Stimulated activated CD4-positive, alpha-beta T cell treated with anti-CD3 and anti-CD28 coated beads, Interleukin-1b, Interleukin-23, amount 100 ng/mL, for 4 hours (primary cell): ENCODE measurements at places on chromosomes 5 and 9.

DNA sequence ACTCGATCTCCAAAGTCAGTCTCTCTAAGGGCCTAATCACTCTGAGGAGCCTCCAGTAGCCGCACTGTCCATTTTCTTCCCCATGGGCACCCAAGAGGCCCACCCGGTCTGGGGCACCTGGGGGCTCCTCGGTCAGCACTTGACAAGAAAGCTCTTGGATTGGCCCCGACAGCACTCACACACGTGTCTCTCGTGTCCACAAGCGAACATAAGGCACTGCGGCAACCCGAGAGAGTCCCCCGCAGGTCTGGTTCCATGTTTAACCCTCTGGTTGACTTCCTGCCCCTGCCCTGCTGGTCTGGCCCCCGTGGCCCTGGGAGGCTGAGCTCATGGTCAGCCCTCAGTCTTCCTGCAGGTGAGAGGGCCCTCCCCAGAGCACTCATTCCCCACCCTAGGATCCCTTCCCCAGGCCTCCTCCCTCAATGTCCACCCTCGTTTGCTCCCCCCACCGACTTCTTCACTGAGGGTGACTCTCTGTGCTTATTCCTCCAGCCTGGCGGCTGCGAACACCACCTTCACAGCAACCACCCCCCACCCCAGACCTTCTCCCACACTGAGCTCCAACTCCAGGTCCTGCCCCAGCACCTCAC, 16.3 kb upstream of the LRRC14B start:
- no peak for DNase-seq

GRCh38 chr5:153749960-153750359, 259.5 kb downstream of the GRIA1 start:
- DNase-seq: no peak

GRCh38 chr9:137760426-137760825, 117.2 kb upstream of the CACNA1B start:
- DNase-seq: no peak

- DNase-seq: no peak
Measured at GRCh38 chr9:94560237-94560636, 5.4 kb downstream of the PCAT7 start.

- no peak for DNase-seq
Measured at GRCh38 chr9:79054500-79054899, 517.3 kb upstream of the TLE4 start.

DNA sequence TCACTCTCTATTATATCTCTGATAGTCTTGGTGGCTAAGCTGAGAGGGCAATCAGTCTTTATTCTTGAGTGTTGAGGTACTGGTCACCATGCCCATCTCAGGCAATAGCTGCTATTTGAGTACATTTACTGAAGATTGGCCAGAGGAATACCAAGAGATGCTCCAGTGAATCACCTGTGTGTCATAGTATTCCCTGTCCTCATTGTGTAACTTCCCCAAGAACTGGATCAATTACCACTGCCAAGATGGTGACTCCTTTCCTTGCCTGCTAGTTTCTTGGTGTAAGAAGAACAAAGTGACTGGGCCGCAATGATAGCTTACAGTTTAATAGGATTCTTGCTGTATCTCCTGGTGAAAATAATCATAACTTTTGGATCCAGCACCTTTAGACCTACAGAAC, 418.7 kb upstream of the KIF2A start:
- DNase-seq: no peak

- DNase-seq: no peak
Measured at GRCh38 chr9:129419382-129419899, 201.5 kb downstream of the C9orf50 start.

GRCh38 chr5:172710676-172711075, 60.3 kb downstream of the DUSP1 start:
- DNase-seq: no peak

DNA sequence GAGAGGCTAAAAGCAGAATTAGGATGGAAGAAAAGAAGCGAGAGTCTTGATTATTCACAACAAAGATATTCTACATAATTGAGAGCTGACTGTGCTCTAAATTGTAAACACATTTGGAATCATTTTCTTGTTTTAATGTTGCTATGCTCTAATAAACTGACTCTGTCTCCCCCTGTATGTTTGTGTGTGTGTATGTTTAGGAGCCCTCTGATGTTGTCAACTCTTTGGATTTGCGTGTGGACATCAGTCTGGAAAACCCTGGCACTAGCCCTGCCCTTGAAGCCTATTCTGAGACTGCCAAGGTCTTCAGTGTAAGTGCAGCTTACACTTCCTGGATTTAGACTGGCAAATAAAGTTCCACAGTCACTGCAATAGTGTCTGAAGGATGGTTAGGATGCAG, 37.8 kb downstream of the MOCS2 start:
- no peak for DNase-seq

- no peak for DNase-seq
Measured at GRCh38 chr5:147519380-147519779, 9.5 kb upstream of the DPYSL3 start.

- peak; percentile 31 for DNase-seq
Measured at GRCh38 chr9:68560071-68560844, 19.6 kb upstream of the TMEM252 start.

DNA sequence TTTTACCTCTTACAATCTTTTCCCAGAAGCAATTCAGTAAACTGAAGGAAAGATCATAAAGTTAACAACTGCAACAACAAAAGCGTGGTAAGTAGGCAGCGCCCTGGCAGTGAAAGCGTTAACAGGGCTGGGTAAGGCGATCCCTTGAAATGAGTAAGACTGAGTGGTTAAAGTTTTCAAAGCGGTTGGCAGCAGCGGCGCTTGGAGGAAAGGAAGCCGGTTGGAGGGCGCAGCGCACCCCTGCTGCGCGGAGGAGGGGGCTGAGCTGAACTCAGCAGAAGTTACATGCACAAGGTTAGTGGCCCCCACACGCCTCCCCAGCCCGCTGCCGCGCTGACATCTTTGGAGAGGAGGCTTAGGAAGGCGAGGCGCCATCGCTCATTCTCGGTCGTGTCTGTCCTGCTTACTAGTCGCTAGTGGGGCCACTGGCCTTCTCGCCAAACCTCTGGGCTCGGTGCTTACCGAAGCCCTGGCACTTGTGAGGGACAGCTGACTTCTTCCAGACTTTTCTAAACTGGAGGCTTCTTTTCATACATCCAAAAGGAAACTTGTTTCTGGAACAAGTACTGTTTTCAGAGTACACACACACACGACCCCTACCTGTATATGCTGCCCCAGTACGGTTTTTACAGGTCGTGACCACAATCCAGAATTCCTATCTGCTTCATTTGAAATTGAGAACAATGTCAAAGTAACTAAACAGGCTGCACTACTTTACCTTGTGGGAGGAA, at the start of gene SH3RF2:
Gene SH3RF2 (plus strand): TSS at position 178 of the 731 bp plus-strand sequence. CDS start 1,351 bp downstream, outside the sequence.
- no peak for DNase-seq

GRCh38 chr5:55416306-55416705, 108.5 kb downstream of the MTREX start:
- no peak for DNase-seq

GRCh38 chr9:92720807-92721535, 43.7 kb downstream of the BICD2 start:
- DNase-seq: no peak

GRCh38 chr9:136903041-136903554, 16.8 kb downstream of the TRAF2 start:
- no peak for DNase-seq

DNA sequence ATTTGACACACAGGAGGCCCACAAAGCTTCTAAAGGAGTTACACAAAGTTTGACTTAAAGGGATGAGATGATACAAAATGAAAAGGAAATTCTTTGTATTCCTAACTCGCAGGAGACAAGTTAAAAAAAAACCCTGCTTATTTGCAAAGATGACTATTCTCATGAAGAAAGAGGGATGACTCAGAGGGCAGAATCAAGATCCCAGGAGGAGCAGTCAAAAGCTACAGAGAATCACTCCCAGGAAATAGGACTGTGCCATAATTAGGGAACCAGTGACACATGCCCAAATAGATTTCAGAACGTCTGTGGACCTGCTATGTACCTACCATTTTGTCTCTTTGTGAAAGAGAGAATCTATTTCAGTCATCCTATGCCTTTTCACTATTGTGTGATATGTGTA, 103.5 kb upstream of the ARRDC3 start:
- DNase-seq: no peak

GRCh38 chr9:83231039-83231438, 168.1 kb upstream of the RASEF start:
- no peak for DNase-seq

GRCh38 chr9:102135768-102136167, 397.3 kb upstream of the GRIN3A start:
- no peak for DNase-seq

DNA sequence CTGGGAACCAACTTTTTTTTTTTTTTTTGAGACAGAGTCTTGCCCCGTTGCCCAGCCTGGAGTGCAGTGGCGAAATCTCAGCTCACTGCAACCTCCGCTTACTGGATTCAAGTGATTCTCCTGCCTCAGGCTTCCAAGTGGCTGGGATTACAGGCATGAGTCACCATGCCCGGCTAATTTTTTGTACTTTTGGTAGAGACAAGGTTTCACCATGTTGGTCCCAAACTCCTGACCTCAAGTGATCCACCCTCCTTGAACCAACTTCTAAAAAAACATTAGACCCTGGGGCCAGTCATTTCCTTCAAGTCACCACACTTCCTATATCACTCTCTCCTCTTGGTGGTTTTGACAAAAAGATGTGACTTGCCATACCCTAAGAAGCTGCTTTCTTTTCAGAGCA, 10.9 kb upstream of the SHROOM1 start:
- no peak for DNase-seq

DNA sequence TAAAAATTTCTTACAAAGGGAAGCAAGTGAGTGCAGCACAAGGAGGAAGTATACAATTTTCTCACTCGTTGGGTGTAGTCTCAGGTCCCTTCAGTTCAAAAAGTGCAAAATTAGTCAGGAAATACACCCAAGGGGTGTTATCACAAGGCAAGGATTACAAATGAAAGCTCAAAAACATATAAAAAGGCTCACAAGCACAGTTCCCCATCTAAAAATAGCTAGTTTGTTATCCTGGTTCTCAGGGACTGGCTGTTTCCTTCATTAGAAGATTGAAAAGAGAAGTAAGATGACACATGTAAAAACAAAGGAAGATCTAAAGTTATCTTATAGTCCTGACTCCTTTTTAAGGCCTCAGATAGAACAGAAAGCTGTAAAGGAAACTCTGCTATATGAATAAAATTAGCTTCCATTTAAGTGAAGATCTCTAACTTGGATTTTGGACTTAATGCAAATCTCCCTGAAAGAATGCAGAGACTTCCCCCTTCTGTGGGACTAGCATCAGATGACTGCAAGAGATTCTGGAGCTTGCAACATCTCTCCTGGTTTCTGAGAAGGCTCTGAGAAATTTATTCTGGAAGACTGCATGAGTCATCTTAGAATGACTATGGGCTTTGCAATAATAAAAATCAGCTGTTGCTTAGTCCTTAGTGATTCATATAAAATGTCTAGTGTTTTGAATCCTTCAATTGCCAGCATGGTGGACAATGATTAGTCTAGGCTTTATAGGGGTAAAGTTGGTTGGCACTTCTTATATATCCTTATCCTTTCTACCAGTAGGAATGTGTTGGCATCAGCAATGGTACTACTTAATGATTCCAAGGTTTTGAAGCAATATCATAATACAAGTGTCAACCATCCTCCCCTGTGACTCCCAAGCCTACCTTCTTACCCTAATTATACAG, 25.4 kb downstream of the DAB2 start:
- no peak for DNase-seq

DNA sequence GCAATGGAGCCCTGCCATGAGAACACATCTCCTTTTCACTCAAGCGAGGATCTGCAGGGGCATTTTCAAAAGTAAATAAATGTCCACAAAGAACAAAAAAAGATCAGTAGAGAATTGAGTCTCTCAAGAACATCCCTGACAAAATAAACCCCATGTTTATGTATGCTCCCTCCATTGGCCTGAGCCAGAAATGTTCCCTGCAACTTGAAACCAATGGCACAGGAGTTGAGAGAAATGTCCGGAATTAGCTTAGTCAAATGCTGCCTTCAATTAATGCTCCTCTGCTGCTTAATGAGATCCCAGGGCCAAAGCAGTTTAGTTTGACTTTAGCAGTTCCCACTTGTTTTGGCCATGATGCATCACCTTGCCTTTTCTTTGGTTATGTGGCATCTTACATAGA, 238.3 kb downstream of the EBF1 start:
- no peak for DNase-seq

DNA sequence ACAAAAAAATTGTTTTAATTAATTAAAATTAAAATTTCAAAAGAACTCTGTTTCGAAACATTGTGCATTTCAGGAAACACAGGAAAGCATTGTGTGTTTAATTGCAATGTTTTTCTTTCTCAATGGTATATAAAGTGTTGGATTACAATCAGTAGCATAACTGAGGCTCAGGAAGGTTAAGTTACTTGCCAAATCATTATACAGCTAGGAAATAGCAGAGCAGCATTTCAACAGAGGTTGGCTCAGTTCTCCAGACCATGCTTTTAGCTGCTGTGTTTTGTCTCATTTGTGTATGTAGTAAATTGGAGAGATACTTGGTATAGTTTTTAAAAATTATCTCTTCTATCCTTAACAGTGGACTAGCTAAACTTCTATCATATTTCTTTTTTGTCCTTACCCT, 30.0 kb upstream of the CAMLG start:
- DNase-seq: no peak

DNA sequence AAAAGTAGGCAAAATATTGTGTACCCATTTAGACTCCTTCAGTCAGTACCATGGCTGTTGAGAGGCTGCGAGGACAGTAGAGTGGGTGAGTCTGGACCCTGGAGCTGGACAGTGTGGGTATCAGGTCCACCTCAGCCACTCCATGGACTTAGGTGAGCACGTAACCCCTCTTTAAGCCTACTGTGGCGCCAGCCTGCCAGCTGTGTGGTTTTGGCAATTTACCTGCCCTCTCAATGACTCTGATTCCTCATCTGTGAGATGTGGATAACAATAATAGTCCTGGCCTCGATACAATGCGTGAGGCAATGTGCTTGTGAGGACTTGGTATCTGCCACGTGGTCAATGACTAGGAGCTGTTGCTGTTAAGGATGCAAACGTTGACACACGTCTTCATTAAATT, 17.9 kb downstream of the SLC1A3 start:
- DNase-seq: no peak

GRCh38 chr5:115684513-115685037, 58.7 kb upstream of the TMED7 start:
- no peak for DNase-seq

DNA sequence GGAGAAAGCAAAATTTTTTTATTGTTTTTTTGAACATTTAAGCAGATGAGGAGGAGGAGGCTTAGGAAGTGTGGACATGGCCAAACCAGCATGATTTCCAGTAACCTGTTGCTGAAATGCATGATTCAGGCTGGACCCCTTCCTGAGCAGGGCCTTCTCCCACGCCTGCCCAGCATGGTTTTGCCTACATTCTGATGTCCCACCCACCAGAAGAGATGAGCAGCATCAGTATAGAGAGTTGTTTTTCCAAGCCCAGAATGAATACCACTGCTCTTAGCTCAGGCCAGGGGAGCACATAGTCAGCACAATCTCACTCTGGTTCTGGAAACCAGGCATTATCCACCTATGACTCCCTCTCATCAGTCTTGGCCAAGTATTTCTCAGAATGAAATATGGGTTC, 90.1 kb downstream of the PAPPA start:
- no peak for DNase-seq

DNA sequence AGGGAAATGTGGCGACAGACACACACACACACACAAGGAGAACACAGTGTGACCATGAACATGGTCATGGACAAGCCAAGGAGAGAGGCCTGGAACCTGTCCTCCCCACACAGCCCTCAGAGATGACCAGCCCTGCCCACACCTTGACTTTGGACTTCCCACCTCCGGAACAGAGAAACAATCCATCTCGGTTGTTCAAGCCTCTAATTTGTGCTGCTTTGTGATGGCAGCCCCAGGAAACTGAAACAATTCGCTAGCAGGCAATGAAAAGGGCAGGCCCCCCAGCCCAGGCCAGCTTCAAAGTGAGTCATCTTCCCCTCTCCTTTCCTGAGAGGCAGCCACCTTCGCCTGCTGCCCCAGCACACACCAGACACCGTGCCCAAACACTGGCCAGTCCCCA, 47.7 kb downstream of the NSUN2 start:
- DNase-seq: no peak
